OCI-LY7 (cell line): ENCODE measurements at places on chromosomes 4 and X.
A peak's percentile ranks its signal among the peaks of the same experiment; 100 is the strongest.

GRCh38 chr4:73588613-73589012 lies 31.6 kb downstream of the RASSF6 start:
- no peak for DNase-seq

DNA sequence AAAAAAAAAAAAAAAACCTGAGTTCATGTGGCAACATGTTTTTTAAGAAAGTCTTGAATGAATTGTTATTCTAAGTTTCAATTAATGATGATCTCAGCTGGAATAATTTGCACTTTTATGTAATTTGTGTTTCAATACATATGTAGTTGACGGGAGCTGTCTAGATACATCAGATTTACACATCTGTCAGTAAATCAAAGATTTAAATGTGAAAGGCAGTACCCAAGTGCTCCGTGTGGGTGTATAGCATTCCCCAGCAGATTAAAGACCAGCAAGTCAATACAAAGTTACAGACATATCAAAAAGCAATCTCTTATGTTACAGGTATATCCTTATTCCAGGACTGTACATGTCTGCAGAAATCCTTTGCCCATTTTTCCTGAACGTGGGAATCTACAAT lies 35.2 kb downstream of the SYNPO2 start:
- no peak for DNase-seq

DNA sequence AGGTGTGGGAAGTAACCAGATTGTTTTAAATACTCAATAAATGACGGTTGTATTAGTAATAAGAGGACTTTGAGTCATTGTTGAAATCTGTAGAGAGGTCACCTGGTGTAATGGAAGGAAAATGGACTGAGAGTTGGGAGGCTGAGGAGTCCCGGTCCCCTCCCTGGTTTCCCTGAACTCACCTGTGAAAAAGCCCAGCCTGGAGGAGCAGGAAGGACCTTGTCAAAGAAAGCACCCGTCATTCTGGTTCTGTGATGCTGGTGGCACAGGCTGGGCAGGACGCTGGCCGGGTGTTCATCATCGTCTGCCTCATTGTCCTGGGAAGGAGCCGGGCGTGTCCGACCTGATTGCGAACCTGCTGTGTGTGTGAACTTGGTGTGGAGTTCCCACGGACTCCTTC lies 70.8 kb downstream of the SORCS2 start:
- no peak for DNase-seq

DNA sequence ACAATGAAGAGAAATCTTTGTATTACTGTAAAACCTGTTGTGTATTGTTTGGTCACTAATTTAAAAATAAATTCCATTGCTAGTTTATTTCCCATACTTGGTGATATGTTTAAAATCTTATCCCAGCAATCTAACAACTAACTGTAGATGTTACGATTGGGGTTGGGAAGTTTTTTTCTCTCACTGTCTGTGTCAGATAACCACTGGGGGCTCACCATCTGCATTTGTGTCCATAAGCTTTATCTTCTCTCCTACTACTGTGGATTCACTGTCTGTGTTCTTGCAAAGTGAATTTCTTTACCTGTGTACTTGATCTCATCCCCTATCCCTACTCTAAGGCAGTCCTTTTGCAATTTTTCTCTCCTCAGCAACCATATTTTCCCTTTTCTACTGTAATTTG lies 81.3 kb downstream of the STIM2 start:
- no peak for DNase-seq

- no peak for DNase-seq
Measured at GRCh38 chr4:3112609-3113469, 38.4 kb downstream of the HTT start.

DNA sequence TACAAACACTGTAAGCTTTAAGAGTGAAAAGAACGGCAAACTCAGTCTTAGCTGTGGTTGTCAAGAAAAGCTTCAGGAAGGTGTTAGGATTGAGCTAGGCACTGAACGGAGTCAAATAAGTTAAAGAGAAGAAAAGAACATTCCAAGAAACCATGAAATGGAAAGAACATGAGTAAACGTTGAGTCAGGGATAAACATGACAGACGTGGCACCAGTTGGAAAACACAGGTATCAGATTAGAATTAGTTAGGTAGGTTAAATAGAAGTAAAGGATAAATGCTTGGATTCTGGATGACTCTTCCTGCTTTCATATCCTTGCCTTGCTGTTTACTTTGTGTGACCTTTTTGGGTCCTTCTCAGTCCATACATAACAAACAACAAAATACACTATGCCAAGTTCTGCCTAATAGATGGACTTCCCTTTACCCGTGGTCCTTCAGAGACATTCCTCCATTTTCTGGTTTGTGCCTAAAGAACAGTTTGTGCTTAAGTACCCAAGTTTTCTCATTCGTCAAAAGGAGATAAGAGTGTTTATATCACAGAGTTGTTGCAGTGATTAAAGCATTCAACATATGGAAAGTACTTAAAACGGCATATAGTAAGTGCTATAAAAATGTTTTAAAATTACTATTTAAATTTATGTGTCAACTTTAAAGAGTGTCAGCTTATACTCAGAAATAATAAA lies 446.9 kb downstream of the TMA16 start:
- DNase-seq: no peak

DNA sequence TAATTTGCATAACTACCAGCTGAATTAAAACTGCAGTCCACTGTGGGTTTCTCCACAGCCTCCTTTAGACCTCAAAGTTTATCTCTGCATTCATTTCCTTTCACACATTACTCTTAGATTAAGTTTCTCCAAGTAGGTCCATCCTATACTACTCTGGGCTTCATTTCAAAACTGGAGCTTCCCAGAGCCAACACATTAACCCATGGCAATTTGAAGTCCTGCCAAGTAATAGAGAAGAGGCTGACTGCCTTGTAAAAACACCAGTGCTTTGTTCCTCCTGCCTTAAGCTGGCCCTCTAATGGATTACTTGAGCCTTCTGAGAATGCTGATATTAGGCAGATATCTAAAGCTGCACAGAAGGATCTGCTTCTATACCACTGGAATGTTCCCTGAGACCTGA lies 997.2 kb upstream of the SLIT2 start:
- DNase-seq: no peak

GRCh38 chrX:140525448-140525847 lies 20.6 kb upstream of the SOX3 start:
- no peak for DNase-seq

- DNase-seq: no peak
Measured at GRCh38 chr4:26870576-26871262, 10.1 kb downstream of the STIM2 start.

GRCh38 chrX:101407167-101407747 lies 468 bp downstream of the GLA start:
- DNase-seq: peak; percentile 45

DNA sequence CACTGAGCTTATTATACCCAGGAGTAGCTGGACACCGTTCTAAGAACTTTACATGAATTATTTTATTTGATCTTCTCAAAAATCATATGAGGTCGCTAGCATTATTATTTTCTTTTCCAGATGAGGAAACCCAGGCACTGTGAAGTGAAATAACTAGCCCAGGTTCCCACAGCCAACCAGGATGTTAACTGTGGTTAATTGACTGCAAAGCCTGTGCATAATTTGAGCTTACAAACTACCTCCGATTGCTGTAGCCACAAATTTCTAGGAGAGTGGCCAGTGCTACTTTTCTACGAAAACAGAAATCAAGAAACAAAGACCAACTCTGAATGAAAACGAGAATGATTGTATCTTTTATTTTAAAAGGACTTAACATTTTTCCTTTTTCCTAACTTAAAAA lies 27.2 kb downstream of the SPRY1 start:
- no peak for DNase-seq

DNA sequence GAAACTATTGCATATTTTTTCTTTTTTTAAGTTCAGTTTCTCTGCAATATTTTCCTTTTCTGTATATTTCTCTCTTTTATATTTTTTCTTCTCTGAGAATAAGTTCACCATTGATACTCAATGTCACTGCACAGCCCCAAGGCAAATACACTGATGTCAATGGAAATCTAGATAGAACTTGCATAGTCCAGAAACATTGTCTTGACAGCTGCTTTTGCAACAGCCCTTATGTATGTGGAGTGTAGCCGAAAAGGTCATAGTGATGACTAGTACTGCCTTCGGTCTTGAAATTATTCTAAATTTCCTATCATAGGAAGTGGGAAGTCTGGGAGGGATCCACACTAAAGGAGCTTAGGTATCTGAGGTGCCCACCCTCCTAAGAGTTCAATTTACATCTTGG lies 150.0 kb downstream of the SPOCK3 start:
- no peak for DNase-seq

GRCh38 chr4:138689187-138689586 lies 326.4 kb upstream of the NOCT start:
- no peak for DNase-seq

- no peak for DNase-seq
Measured at GRCh38 chr4:184972991-184973390, 45.3 kb upstream of the HELT start.

- DNase-seq: peak; percentile 72
Measured at GRCh38 chr4:6674500-6675149, 19.1 kb upstream of the S100P start.

- DNase-seq: no peak
Measured at GRCh38 chr4:87419578-87420249, 2.7 kb upstream of the NUDT9 start.

DNA sequence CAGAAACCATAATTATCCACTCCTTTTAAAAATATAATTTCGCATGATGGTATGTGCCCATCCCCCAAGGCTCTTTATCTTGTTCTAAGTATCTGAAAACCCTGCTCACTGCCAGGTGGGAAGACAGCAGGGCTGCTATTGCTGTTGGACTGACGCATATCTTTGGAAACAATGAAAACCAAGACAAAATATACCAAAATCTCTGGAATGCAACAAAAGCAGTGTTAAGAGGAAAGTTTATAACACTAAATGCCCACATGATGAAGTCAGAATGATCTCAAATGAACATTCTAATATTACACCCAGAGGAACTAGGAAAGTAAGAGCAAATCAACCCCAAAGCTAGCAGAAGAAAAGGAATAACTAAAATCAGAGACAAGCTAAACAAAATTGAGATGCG lies 162.0 kb downstream of the FAM47B start:
- no peak for DNase-seq

DNA sequence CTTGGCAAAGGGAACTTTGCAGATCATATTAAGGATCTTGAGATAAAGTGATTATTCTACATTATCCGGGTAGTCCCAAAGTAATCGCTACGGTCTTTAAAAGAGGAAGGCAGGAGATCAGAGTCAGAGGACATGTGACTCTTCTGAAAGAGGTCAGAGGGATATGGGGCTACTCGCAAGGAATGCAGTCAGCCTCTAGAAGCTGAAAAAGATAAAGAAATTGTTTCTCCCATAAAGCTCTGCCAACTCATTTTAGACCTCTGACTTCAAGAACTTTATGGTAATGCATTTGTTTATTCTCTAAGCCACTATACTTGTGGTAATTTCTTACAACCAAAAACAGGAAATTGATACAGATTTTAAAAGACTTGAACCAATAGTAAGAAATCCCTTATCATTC lies 48.6 kb downstream of the NPY5R start:
- DNase-seq: no peak

DNA sequence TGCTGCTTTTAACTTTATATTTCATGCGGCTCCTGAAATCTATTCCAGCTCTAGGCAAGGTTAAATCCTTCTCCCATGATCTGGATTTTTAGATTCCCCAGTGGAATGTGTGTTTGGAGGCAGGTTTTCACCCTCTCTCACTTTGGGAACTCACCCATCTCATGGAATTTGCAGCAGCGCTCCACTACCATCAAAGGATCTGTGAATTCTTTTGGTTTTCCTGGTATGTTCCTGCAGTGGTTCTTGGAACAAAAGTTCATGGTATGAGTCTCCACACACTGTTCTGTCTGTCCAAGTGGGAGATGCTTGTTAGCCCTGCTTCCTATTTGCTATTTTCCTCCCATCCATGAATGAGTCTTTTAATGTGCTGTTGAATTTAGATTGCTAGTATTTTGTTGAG lies 14.0 kb downstream of the APOOL start:
- no peak for DNase-seq

GRCh38 chrX:49862093-49862492 lies 17.2 kb upstream of the USP27X start:
- DNase-seq: no peak

DNA sequence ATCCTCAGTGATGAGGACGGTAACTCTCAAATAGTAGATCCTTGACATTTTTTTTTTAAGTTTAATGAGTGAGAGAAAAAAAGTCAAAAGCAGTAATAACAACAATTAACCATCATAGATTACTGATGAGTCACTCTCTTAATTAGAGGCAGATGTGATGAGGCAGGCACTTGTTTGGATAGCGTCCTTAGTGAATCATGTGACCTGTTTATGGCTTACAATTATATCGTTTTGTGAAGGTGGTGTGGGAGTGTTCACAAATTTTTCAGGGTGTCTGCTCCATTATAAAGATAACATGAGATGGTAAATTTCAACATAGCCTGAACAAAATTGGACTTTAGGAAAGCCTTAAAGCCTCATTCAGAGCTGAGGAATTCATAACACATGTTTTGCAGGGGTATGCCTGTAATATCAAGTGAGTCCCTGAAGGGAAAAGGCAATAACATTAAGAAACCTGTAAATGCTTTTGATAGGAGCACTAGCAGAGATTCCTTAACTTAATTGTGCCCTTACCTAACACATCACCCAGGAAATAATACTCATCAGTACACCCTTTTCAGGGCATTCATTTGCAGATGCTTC lies 51.9 kb upstream of the XIAP start:
- DNase-seq: no peak

GRCh38 chrX:10749113-10749512 lies 128.7 kb upstream of the MID1 start:
- DNase-seq: no peak

GRCh38 chrX:34631479-34632220 lies 25.4 kb downstream of the TMEM47 start:
- DNase-seq: no peak

GRCh38 chr4:24778464-24779225 lies 16.7 kb upstream of the SOD3 start:
- DNase-seq: no peak

DNA sequence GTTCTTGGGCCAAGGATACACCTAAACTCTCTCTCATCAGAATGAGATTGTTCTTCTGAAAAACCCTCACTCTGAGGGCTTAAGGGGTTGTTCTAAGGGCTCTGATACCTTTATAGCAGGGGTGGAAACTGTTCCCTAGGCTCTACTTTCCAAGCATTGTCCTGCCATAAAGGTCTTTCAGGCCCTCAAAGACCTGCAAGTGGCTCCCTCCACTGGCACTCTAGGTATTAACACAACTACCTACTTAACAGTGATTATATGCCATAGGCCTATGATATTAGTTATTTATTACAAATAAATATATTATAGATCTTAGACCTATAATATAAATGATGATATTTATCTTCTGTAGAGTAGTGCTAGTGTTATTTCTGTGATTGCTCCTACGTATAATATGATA lies 473.7 kb upstream of the RPS6KA3 start:
- DNase-seq: no peak

- DNase-seq: no peak
Measured at GRCh38 chr4:55483315-55483714, 63.4 kb downstream of the CLOCK start.
